Kidney tubule cell (primary cell): ENCODE measurements at places on chromosomes 6 and 20.

- no peak for DNase-seq
These were observed 146.7 kb downstream of the UST start for GRCh38 chr6:148893481-148893880.

GRCh38 chr6:148342350-148343046 is at the start of gene SASH1:
Gene SASH1 (plus strand): TSS chr6:148342838. CDS start chr6:148343068, 230 bp downstream.
- DNase-seq: peak; percentile 86

- no peak for DNase-seq
These were observed 21.0 kb downstream of the SULF2 start for GRCh38 chr20:47764154-47764733.

DNA sequence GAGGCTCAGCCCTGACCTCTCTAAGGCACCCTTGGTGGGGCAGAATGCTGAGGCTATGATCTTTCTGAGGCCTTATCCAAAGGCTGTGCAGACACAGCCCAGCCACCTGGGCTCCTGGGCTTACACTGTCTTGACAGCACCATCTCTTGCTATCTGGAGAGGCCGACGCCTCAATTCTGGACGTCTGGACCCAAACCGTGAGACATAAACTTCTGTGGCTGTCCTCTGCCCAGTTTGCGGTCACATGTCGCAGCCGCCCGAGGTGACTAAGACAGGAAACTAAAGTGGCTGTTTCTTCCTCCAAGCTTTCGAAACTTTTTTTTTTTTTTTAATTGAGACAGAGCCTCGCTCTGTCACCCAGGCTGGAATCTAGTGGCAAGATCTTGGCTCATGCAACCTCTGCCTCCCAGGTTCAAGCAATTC is 49.3 kb downstream of the PRR18 start:
- DNase-seq: peak; percentile 4

GRCh38 chr6:14476793-14477531 is 359.4 kb downstream of the CD83 start:
- peak; percentile 98 for DNase-seq

GRCh38 chr6:167442796-167443680 is 118.2 kb downstream of the TTLL2 start:
- no peak for DNase-seq

GRCh38 chr6:113625850-113626249 is 231.3 kb upstream of the MARCKS start:
- DNase-seq: no peak

GRCh38 chr6:11213422-11214021 is 18.9 kb downstream of the NEDD9 start:
- DNase-seq: no peak

DNA sequence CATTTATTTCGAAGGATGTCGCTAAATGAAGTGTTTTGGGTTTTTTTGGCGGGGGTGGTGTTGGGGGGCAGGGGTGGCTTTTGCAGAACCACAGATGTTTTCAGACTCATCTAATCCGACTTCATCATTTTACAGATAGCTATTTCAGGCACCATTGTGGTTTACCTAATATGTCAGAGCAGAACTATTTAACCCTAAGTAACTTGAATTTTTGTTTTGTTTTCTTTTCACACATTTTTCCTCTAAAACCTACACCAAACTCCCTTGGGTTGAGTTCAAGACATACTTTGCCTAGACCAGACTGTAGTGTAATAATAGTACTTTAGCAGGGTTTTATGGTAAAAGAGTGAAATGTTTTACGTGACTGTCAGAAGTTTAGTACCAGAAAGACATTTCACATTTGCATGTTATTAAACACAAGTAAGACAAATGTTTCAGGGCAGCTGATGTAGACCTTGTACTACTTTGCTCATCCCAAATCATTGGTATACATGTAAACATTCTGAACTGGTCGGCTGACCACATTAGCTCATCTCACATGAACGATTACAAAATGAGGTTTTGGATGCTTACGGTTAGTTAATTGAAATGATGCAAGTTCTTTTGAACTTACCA is 37.7 kb downstream of the MAP3K4 start:
- peak; percentile 30 for DNase-seq

GRCh38 chr6:67031451-67031850 is 1324.4 kb upstream of the EYS start:
- no peak for DNase-seq

GRCh38 chr20:62644802-62645496 is 2.6 kb downstream of the SLCO4A1 start:
- peak; percentile 30 for DNase-seq

DNA sequence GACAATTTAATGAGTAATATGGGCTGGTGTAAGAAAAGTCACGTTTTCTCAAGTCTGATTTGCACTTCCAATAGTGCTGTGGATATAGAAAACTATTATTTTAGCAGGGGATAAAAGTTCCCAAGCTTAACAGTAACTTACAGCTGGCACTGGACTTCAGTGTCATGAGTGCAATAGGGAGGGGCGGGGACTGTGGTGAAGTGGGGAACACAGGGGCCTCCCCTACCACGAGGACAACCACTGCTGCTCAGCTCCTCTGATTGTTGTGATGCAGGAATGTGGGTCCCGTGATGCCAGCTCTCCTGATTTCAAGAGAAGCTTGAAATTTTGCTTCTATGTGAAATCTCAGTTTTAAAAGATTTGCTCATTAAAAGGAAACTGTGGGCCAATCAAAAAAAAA is 24.0 kb downstream of the SLC13A3 start:
- no peak for DNase-seq

DNA sequence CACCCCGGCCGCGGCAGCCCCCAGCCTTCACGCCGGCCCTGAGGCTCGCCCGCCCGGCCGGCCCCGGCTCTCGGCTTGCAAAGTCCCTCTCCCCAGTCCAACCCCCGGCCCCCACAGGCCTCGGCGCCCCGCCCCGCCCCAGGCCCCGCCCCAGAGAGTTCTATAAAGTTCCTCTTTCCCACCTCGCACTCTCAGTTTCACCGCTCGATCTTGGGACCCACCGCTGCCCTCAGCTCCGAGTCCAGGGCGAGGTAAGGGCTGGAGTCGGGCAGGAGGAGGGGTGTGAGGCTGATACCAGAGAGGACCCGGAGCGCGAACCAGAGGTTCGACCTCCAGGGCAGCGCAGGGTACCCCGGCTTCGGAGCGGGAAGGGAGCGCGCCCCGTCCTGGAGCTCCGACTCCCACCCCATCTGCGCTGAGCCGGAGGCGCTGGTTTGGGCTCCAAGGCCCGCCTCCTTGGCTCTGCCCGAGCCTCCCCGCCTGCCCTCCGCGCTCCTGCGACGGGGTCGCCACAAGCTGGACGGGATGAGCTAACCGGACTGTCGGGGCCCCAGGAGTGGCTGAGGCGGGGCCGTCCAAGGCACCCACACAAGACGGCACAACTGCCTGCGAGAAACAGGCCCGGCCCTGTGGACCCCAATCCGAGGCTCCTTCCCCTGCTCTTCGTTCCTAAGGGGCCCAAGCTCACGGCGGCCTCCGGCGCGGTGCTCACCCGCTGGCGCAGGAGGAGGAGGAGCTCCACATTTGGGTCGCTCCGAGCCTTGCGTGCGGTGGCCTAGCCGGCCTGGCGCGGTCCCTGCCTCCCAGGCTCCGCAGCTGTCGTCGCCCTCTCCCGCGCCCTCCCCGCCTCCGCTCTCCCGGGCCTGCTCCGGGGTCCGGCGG is at the start of gene IRF4:
Gene IRF4, plus strand, starts transcription at position 194 of the 882 bp plus-strand sequence. CDS start 1,401 bp downstream, outside the sequence.
- no peak for DNase-seq

- no peak for DNase-seq
These were observed 155.9 kb upstream of the POU3F2 start for GRCh38 chr6:98678481-98678880.

- DNase-seq: no peak
These were observed 536.0 kb upstream of the JARID2 start for GRCh38 chr6:14709900-14710299.

DNA sequence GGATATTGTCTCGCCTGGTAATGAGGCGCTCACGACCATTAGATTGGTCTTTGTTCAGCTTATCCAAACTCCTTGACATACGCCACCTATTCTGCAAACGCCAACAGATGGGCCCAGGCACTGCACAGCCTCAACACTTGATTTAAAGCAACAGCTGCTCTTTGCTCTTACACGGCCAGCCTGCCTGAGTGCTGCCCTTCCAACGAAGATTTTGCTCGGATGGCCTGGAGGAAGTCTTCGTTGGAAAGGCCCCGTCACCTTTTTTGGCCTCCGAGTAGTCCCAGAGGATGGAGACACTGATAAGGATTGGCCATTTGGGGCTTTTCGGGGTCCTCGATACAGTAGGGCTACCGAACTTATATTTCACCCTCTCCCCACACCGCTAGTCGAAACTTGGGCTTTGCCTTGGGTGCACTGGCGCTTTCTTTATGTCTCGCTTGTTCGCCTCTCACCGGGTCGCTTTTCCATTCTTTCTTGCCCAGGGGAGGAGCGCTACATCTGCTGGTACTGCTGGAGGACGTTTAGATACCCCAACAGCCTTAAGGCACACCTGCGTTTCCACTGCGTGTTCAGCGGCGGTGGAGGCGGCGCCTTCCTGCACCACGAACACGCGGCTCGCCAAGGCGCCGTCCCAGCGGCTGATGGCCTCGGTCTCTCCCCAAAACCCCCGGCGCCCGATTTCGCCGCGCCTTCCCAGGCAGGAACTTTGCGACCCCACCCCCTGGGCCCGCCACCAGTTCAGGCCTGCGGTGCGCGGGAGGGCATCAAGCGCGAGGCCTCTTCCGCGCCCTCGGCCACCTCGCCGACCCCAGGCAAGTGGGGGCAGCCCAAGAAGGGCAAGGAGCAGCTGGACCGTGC is 6.1 kb downstream of the PRDM13 start:
- no peak for DNase-seq

DNA sequence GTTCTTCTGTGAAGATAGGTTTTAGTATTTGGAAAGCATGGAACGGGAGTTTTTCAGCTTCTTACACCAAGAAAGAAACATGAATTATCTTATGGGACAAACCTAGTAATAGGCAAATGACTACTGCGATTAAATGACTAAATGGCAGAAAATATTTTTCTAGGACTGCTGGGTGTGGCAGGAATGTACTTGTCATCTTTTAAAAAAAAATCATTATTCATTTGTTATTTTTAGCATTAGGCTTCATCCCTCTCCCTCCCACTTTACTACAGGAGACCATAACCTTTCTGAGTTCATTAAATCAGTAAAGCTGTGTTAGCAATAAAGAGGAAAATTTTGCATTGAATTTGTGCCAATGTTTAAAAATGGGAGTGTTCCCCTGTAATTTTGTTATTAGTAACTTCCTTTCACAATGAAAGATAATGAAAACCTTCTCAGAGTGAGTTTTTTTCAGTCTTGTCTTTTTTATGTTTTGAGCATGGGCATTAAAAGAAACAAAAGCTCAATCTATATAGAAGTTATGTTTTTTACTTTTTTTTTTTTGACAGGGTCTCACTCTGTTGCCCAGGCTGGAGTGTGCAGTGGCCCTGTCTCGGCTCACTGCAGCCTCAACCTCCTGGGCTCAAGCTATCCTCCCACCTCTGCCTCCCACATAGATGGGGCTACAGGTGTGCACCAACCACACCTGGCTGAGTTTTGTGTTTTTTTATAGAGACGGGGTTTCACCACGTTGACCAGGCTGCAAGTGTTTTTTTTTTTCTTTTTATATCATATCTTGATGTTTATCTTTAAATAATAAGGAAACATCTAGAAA is 105.6 kb upstream of the CLDN20 start:
- peak; percentile 44 for DNase-seq

DNA sequence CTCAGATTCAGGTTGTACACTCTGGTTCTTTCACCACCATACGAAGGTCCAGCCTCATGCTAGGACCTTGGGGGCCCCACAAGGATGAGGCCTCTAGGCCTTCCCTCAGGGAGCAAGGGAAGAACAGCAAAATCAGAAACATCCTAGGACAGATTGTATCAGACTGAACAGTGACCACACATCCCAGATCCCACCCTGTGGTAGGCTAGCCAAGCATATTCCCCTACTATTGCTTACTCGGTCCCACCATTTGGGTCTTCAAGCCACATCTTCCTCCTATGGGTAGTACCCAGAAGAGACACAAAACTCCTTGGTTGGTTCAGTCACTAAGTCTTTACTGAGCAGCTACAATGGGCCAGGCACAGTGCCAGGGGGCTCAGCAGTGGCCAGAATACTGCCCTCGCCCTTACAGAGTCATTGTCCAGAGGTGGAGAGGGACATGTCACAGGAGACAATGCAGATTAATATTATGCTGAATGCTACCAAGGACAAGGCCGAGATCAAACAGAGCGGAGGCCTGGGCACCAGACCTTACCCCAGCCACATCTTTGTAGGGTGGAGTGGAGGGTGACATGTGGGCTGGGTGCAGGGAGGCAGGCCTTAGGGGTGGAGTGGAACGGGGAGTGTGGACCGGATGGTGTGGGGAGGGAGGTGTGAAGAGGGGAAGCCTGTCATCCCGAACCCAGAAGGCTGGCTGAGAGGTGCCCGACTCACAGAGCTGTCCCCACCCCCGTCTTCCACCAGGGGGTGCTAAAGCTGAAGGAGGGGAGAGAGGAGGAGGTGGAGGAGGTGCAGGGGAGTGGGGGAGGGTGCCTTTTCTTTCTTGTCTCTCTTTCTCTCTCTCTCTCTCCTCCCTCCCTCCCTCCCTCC is 6.8 kb upstream of the MAPK13 start:
- peak; percentile 78 for DNase-seq

DNA sequence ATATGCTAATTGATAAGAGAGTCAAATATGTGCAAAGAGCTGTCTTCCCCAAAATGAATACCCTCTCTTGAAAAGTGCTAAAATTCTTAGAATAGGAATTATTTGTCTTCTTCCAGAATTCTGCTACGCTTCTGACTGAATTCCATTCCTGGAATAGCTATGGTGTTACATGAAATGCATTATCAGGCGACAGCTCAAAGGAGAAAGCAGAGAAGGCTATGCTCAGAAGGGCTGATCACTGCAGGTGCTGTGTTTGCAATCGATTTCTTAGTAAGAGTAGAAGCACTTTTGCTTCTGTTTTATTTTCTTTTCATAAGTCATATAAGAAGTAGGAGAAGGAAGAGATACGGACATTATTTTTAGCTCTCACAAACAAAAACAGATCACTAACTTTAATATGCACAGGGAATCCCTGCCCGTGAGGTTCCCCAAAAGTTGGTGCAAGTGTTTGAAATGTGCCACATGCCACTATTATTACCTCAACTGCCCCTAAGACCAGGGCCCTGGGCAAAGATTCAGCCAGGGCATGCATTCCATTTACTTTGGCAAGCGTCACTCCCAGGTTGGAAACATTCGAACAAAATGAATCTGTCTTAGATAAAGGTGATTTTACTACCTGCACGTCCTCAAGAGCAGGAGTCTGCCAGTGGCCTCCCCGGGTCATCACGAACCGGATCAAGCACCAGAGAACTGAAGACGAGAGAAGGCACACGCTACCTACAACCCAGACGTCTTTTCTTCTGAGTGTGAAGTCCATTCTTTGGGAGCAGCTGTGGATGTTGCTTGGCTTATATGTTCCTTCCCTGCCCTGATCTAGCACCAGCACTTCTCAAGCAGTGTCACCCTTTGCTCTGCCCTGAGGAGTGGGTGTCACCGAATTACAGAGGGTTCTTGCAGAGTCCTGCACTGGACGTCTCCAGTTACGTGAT is 7.2 kb downstream of the MYLK4 start:
- DNase-seq: no peak

GRCh38 chr6:49721297-49721696 is 8.0 kb upstream of the CRISP2 start:
- DNase-seq: no peak

GRCh38 chr20:11391591-11391990 is 526.1 kb upstream of the BTBD3 start:
- no peak for DNase-seq

- peak; percentile 62 for DNase-seq
These were observed 189.6 kb downstream of the ADAT2 start for GRCh38 chr6:143260857-143261256.
